Bone marrow (tissue), 2 donors: ENCODE measurements at places on chromosomes 12 and 14.
A peak's percentile ranks its signal among the peaks of the same experiment; 100 is the strongest.

- DNase-seq, result no peak
These were observed 23.6 kb upstream of the OR11G2 start for GRCh38 chr14:20167091-20167490.

GRCh38 chr14:31950764-31951637 lies 126.1 kb upstream of the ARHGAP5 start:
- no peak for DNase-seq

GRCh38 chr12:81128930-81129554 lies 51.2 kb downstream of the ACSS3 start:
- DNase-seq, result no peak

DNA sequence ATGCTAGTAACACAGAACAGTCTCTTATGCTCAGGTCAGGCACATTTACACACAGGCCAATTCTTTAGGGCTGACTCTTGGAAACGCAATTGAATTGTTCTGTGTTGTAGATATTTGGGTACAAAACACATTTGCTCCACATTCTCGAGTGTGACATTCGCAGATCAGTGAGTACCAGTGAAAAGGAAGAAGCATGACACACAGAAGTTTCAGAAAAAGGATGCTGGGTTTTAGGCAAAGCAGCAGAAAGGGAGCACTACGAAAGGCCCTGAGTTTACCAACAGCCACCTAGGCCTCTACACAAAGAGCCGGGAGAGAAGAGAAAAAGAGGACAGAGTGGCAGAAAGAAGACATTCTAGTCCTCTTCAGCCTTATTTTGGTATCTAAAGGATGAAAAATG lies 254.4 kb upstream of the BTG1 start:
- DNase-seq, result no peak

DNA sequence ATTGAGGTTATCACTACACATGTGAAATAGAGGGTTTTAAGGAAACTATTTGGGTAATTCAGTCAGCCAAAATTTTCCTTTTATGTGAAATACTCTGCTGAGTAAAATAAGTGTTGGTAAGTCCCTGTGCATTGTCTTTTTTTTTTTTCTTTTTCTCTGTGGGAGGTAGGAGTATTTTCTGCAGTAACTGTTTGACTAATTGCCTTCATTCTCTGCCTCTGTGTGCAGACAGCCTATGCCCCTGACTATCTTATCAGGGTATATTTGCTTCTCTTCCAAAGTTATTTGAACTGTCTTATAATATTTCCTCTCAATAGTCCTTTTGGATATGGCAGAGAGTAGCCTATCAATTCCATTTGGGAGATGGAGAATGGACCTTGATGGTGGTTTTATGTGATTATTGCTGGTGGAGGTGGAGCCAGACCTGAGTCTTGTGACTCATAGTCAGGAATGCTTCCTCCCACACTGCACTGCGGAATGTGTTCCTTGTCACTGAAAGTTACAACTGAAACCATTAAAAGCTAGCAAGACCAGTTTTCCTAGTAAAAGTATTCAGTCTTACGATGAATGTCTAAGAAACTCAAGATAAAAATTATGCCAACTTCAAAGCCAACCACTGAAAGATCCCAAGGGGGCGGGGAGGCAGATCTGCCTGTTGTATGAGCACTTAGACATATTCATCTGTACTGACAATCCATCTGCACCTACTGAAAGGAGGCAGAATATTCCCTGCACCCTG lies 40.9 kb upstream of the STXBP6 start:
- DNase-seq, result no peak

- DNase-seq, result no peak
These were observed 31.5 kb upstream of the EMP1 start for GRCh38 chr12:13164921-13165616.

- no peak for DNase-seq
These were observed 159.0 kb downstream of the PTPN11 start for GRCh38 chr12:112577473-112578329.

GRCh38 chr12:42296503-42297109 lies 29.3 kb downstream of the ZCRB1 start:
- no peak for DNase-seq

DNA sequence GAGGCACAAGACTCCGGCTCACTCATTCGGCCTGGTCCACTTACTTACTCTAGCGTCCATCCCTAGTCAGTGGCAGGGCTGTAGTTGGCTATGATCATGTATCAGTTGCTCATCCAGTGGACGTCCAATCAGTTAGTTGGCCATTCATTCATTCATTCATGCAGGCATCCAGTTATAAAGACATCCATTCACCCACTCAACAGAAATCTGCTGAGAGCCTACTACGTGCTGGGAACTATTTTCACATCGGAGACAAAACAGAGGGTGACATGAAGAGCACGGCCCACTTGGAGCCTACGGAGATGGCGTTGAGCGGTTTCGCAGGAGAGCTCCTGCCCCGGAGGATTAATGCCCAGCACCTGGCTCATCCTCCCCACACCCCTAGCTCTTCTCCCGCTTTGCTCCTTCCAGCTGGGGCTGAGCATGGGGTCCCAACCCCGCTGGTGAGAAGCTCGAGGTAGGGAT lies 49.7 kb downstream of the SNAPC1 start:
- no peak for DNase-seq

DNA sequence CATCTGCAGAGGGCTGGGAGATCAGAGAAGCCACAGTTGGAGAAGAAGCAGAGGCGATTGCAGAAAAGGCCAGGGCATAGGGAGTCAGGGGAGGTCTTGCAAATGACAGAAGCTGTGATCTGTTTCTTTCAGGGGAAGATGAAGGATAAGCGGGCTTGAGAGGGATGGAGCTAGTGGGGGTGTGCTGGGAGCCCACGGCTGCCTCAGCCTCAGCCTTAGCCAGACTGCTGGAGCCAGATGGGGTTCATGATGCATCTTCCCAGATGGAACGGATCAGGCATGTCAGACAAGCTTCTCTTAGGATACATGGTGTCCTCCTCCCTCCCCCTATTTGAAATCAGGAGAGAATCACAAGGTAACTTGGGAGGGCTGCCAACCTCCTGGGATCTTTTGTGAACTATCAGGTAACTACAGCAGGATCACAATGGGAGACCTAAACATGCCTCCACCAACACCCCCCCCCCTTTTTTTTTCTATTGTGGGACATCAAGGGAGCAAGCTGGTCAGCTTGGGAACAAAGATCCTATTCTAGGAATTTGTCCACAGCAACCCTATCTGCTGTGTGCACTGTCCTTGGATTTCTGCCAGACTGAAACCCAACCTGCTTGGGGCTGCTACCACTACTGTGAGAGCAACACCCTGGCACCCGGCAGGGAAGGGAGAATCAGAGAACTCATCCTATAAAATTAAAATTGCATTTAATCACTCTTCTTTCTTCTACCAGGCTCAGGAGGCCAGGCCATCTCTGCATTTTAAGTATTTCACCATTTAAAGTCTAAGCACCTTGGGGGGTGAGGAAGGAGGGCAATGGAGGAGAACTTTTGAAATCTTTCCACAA lies 10.7 kb upstream of the ATP2A2 start:
- no peak for DNase-seq

- DNase-seq, result no peak
These were observed 47.9 kb downstream of the CDK17 start for GRCh38 chr12:96352161-96352835.

DNA sequence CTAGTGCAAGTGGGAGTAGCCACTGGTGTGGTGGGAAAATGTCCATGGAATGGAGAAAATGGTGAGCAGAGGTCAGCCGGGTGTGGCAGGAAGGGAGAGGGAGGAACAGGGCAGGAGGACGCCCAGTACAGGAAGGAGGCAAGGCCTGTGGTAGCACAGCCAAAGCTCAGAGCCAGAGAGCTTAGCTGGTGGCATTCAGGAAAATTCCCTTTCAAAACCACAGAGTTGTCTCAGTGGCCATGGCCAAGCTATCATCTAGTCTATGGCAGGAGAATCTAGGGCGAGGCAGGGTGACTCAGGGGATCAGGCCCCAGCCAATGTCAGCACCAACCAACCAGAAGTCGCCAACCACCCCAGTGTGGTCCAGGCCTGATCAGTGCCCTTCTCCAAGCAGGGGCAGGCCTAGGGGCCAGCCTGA lies 67.7 kb upstream of the DDX11 start:
- DNase-seq, result no peak

DNA sequence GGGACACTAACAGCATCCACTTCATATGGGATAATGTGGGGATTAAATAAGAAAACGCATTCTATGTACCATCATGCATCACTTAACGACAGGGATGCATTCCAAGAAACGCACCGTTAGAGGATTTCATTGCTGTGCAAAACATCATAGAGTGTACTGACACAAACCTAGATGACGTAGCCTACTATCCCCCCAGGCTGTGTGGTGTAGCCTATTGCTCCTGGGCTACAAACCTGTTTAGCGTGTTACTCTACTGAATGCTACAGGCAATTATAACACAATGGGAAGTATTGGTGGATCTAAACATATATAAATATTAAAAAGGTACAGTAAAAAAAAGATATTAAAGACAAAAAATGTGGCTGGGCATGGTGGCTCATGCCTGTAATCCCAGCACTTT lies 230.6 kb downstream of the KSR2 start:
- DNase-seq, result no peak

GRCh38 chr14:99435327-99435726 lies 45.3 kb downstream of the SETD3 start:
- DNase-seq, result no peak

- no peak for DNase-seq
These were observed 6.4 kb upstream of the BRF1 start for GRCh38 chr14:105307052-105307727.

GRCh38 chr14:65815127-65815526 lies 402.6 kb downstream of the FUT8 start:
- DNase-seq, result no peak

DNA sequence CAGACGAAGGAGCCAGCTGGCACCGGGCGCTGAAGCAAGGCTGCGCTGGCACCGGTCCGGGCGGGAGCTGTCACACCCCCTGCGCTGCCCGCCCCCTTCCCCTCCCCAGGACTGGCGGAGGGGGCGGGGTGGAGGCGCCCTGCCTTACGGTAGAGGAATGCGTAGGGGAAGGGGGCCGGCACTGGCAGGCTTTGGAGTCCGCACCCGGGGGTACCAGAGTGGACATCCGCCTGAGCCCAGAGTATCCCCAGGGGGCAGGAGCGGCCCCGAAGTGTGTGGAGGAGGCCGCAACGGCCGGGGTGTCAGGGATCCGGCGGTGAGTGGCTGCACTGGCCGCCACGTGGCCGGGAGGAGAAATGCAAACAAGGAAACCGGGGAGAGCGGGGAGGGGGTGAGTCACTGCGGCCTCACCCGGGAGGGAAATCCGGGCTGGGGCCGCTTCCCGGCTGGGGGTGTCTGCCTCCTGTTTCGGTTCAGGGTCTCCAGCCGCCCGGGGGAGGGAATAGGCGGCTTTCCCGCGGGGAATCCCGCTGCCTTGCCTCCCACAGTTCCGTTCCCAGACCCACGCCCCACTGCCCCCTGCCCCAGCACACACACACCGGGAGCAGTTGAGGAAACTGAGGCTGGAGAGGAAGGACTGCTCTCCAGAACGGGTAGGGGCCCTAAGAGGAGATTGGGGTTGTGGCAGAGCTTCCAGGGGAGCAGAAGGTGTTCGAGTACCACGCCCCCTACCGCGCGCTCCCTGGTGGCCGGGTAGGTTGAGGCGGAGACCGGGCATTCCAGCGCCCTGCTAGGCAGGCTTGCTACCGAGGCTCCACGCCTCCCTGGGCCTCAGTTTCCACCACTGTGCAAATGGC lies at the start of gene RAPGEF3:
Gene RAPGEF3 (minus strand): TSS at position 47 of the 857 bp plus-strand sequence. CDS start 324 bp downstream, outside the sequence.
- DNase-seq, result peak; percentile 64

DNA sequence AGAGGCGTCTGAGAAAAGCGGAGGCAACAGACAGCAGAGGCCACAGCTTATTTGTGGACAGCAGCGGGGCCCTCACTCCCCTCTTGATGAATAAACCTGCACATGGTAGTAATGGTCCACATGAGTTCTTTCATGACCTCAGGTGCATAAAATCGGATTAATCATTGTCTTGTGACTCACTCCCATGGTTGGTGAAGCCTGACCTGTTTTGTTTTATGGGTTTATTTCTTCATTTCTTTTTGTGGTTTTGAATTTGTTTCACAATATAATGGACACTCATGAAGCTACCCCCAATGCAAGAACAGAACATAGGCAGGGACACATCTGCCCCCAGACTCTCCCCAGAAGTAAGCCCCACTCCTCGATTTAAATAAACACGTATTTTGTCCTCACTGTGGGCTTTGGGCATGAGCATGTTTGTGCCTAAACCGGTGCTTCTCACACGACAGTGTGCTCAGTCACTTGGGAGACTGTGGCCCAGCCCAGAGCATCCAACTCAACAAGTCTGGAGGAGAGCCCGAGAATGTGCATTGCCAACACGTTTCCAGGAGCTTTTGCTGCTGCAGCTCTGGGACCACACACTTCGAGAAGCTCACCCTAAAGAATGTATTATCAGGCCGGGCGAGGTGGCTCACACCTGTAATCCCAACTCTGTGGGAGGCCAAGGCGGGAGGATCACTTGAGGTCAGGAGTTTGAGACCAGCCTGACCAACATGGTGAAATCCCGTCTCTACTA lies 116.1 kb downstream of the SCARB1 start:
- DNase-seq, result no peak

DNA sequence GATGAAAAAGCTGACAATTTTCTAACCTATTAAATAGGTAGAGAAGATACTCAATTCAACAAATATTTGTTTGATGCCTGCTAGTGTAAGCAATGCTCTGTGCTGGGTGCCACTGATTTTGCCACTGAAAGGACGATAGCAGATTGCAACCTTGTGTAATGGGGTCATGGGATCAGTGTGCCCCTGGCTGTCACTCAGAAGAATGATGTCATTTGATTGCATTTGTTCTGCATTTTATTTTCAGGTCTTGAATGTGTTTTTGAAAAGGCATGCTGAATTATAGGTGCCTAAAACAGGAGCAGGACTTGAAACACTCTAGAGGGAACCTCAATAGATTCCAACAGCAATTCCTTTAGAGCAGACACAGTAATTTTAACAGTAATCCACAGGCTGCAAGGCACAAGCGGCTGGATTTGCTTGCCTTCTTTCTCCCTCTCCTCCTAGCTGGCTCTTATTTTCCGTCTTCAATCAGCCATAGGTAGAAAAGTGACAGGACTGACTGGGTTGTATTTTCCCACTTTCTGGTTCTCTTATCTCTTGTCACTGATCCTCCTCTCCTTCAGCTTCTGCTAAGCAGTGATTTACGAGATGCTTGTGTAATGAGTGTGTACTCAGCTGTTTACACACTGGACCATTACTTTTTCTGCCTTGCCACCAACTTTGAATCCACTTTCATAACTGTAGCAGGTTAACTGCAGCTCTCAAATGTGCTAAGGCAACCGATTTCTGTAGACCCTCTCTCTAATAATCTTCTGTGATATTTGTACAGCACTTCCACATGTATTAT lies 4.1 kb downstream of the PLXNC1 start:
- no peak for DNase-seq

GRCh38 chr12:119668324-119668841 lies 450 bp downstream of the PRKAB1 start:
- no peak for DNase-seq

DNA sequence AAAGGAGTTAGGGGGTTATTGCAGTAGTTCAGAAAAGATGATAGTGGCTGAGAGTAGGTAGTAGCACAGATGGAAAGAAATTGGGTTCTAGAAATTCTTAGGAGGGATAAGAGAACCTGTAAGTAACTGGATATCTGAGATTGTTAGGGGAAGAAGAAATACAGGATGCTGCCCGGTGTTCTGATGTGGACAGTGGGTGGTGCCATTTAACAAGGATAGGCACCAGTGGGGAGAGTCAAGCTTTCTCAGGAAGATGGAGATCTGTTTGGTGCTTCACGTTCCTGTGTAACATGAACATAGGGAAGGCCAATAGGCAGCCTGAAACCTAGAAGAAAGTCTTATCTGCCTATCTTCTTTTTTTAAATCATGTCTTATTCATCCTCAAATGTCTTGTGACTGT lies 245.9 kb downstream of the NPAS3 start:
- no peak for DNase-seq
